ENCODE measurements at places on chromosomes 5 and 9.

- no peak for DNase-seq
Measured at GRCh38 chr5:170484847-170485615, 18.8 kb upstream of the KCNIP1 start.

GRCh38 chr9:19456426-19456825 lies 47.6 kb downstream of the ACER2 start:
- no peak for DNase-seq

DNA sequence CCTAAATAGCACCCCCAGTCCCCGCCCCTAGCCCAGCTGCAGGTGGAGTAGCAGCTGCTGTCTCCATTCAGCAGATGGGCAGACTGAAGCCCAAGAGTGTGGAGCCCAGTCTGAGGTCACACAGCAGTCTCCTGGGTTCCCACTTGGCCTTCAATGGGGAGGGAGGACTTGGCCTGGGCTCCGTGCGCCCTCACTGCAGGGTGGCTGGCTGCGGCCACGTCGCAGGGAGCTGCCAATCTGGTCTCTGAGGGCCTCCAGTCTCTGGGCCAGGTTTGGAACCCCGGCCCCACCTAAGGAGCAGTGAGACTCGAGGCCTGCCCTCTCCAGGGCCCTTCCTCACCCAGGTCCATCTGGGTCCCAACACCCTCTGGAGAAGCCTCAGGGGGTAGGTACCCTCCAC lies 7.4 kb downstream of the KIF12 start:
- DNase-seq, result no peak

GRCh38 chr5:99059685-99060084 lies 130.9 kb upstream of the CHD1 start:
- DNase-seq, result no peak

- no peak for DNase-seq
Measured at GRCh38 chr9:100029251-100029650, 69.5 kb downstream of the ERP44 start.

DNA sequence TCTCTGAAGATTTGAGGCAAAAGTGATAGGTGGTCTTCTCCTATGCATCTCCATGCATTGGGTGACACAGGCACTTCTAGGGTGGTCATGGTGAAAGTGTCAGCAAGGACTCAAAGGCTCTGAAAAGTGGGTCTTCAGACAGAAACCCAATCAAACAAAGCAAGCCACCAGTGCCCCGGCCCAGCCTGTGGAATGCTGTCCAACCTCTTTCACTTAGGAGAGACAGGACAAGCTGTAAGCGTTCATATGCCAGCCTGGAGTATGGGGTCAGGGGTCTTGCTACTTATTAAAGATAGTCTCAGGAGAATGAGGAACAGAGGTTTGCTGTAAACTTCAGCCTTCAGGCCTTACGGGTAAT lies 324.5 kb downstream of the GADD45G start:
- no peak for DNase-seq

DNA sequence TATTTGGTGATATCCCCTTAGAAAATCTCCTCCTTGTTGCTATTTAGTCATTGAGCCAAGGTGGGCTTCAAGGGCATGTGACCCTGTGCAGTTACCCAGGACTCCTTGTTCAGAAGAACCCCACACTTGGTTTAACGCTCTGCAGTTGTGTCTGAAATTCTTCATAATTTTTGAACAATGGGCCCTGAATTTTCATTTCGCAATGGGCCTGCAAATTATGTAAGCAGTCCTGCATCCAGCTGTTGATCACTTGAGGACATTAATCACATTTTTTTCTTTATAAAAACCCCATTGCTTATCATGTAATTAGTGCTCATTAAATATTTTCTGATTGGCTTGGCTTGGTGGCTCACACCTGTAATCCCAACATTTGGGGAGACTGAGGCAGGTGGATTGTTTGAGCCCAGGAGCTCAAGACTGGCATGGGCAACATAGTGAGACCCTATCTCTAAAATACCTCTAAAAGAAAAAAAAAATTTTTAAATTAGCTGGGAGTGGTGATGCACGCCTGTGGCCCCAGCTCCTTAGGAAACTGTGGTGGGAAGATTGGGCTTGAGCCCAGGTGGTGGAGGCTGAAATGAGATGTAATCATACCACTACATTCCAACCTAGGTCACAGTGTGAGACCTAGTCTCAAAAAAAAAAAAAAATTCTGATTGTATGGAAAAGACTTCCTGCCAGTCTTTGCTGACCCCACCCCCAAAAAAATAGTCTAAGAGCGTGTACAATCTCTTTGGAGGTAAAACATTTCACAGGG lies 194.2 kb upstream of the HAPLN1 start:
- peak; percentile 24 for DNase-seq

DNA sequence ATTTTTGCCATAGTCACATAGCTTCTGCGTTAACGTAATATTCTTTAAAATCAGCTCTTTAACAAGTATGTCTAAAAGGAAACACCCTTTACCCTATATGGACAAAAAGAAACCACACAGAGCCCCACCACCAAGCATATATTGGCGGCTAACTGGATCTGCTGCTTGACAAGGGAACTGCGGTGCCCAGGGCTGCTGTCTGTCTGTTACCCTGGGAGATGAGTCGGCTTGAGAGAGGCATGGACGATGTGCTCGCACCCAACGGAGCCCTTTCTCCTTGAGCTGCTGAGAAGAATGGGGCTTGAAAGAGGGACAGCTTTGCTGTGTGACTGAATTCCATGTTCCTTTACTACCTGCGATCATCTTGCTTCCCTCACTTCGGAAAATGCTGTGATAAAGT lies 158.6 kb upstream of the SHB start:
- peak; percentile 13 for DNase-seq

DNA sequence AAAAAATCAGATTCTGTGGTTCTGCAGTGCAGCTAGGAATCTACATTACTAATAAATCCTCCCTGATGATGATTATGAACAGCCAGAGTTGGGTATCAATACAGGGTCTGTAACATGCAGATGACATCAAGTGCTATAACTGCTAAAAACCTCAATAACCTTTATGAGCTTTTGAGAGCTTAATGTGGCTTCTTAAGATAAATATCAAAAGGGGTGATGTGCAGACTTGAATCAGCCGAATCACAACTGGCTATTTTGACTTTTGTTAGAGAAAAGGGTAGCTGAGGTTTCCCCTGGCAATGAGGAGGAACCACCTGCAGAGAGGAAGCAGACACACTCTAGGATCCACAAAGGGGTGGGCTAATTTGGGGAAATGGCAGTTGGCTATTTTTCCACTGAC lies 30.2 kb downstream of the CAPSL start:
- DNase-seq, result no peak

- DNase-seq, result no peak
Measured at GRCh38 chr9:76013809-76014208, 123.3 kb downstream of the PCSK5 start.

DNA sequence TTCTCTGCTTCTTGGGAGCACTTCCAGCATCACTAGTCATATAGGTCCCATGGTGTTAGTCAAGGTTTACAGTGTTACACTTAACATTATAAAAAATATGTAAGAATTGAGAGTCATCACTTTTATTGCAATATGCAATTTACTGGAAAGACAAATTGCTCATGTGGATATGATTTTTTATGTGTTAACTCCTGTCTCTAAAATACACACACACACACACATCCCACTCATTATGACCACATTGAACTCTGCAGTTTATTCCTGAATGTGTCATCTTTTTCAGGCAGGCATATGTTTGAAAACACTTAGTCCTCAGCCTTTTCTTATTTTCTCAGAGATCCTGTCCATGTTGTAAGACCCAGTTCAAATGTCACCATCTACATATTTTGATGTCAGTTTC lies 148.5 kb upstream of the MRPS30 start:
- no peak for DNase-seq

DNA sequence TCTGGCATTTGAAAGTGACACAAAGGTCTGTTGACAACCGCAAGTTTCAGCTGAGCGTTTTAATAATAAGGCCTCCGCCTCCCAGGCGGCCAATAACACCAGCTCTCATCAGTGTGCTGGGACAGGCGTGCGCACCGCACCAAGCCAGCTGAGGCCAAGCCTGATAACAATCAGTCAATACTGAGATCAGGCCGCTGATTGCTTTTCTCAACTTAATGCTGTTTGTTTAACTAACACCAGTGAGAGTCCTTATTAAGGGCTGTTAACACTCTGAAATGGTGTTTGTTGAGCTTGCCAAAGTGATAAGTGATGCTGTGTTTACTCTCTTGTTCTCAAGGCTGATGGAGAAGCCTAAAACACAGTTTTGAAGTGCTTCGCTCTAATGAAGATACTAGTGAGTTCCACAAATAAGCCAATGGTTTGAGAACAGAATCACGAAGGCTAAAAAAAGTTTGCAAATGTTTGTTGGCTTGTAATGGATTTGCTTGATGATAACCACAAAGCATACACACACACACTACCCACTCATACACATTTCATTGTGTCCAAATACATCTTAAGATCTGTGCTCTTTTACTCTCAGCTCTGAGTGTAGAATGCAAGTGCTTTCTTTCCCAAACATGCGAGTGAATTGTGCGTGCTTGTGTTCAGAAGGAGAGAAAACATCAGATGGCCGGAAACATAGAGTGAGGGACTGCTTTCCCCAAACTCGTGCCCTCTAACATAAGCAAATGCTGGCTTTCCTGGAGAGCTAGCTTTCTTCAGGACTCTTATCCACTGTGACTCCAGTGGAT lies 330.4 kb upstream of the KLF4 start:
- DNase-seq, result no peak

DNA sequence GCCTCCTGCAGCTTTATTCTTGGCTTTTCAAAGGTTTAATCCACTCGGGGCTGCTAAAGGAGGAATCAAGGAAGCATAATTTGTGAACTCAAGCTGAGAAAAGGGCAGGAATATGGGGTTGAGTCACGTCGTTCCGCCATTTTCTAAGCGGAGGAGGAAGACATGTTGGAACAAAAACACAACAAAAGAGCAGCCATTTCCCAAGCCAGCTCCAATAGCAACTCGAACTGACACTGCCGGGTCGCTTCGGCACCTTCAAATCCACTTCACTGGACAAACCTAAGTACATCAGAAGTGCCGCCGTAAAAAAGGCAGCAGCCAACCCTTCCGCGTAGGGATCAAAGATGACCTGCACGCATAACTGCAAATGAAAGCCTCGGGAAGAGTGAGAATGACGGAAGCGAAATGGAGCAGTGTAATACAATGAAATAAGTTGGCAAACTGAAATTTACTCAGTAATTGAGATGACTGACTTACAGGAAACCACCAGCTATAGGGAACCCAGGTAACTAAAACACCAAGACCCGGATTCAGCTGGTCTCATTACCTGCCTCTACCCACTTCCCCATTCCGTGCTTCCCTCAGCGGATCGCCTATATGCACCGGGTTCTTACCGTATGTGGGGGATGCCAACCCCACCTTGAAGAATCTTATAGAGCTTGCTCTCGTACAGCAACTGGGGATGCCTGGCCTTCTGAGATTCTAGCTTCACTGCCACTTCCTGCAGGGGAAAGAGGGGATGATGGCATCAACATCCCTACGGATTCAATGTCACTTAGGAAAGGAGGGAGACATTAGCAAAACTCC lies 1.6 kb downstream of the CSNK1A1 start:
- DNase-seq, result peak; percentile 62

GRCh38 chr5:132419502-132420468 lies 50.3 kb downstream of the SLC22A5 start:
- peak; percentile 89 for DNase-seq

GRCh38 chr9:122860319-122861142 lies 32.1 kb upstream of the PDCL start:
- DNase-seq, result no peak

GRCh38 chr5:176856746-176857145 lies 42.4 kb downstream of the HK3 start:
- DNase-seq, result no peak

- no peak for DNase-seq
Measured at GRCh38 chr5:120913396-120913795, 449.3 kb downstream of the PRR16 start.

DNA sequence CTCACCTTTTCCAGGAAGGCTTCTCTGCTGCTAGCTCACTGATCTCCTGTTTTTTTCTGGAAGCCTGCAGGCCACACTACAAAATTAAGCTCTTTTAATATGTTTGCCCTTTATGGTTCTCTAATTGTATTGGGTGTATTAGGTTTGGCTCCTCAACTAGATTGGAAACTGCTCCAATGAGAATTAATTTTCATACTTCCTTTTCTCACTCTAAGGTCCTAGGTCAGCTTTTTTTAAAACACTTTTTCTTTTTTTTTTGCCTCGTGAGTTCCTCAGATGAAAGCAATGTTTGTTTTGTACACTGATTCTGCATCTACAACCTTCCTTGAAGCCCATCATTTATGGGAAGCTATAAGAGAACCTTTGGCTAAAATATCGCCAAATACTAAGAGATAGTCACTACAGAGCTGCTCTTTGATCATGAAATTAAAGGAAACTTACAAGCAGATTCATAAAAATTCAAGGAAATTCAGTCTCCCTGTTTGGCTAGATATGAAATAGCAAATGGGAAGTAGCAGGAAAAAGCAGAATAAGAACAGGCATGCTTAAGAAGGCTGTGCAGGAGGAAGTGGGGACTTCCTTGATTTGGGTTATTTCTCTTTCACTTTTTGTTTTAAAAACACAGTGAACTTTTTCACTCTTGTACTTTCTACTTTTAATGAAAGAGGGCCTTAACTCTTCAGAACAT lies 55.2 kb upstream of the FYB1 start:
- DNase-seq, result no peak

DNA sequence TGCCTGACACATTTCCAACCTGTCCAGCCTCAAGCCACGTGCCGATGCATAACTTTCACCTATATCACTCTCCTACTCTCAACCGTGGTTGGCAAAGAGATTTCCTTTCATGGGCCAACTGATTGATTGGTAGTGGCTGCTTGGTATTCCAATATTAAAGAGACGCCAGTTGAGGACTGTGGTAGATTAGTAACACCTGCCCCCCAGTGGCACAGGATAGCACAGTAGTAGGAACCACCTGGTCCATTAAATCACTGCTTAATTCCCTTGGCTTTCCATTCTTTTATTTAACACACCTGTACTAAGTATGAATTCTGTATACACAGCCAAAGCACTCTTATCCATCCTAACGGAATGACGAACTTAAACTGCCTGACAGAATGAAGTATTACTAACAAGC lies 19.1 kb upstream of the FOXB2 start:
- no peak for DNase-seq

DNA sequence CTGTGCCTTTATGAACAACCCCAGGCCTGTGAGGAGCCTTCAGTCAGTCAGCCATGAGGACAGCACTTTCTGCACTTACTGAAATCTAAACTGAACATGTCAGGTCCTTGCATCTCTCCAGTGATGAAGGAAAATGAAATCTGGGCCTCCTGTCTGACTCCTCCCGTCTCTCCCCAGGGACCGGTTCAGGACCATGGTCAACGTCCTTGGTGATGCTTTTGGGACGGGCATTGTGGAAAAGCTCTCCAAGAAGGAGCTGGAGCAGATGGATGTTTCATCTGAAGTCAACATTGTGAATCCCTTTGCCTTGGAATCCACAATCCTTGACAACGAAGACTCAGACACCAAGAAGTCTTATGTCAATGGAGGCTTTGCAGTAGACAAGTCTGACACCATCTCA lies 77.0 kb upstream of the PLPP6 start:
- no peak for DNase-seq

Data from HT1080 (cell line).